ENCODE measurements at places on chromosomes 6 and 20.
A peak's percentile ranks its signal among the peaks of the same experiment; 100 is the strongest.

DNA sequence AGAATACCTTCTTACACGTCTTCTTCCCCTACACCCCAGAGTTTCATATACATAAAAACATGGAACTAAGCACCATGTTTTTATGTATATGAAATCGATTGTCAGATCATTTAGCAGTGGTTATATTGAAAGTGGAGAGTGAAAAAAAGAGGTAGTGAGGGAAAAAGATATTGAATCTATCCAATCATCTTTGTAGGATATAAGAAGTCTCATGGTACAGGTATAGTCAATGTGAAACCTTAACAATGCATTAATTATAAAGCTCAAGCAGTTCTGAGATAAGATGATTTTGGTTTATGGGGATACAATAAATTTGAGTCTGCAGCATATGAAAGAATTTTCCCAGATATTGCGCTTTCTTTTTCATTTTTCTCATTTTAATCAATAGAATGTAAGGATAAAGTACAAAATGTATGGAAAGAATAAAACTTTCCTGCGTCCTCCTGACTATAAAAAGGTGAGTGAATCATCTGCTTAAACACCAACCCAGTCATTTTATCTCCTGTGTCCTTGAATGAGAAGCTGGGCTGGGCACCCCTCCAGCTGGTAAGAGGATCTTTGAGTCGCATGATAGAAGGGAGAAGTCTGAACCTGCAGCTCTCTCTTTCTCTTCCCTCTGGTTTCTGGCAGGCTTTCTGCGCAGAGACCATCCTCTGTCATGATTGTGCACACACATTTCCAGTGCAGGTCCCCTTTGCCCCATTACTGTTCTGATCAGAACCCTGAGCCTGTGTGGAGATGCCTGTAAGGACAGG lies 28.1 kb upstream of the AKIRIN2 start:
- ATAC-seq = no peak

- no peak for ATAC-seq
These were observed 235.5 kb upstream of the KCNQ5 start for GRCh38 chr6:72386324-72386723.

GRCh38 chr6:39341937-39342336 lies 19.4 kb upstream of the KCNK16 start:
- no peak for ATAC-seq

GRCh38 chr6:14194976-14195375 lies 77.4 kb downstream of the CD83 start:
- no peak for ATAC-seq

GRCh38 chr6:149271348-149272340 lies 45.9 kb upstream of the TAB2 start:
- peak; percentile 92 for ATAC-seq

DNA sequence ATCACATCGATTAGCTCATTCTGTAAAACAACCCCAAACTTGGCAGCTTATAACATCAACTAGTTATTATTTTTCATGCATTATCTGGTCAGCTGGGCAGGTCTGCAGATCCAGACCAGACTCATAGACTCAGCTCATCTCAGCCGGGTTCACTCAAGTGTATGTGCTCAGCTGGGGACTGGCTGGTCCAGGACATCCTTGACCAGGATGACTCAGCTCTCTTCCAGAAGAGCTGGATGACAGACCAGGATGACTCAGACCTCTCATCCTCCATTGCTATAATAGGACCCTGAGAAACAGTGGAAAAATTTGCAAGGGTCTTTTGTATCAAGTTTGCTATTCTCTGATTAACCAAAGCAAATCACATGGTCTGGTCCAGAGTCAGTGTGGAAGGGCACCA lies 312.5 kb upstream of the PLCB4 start:
- ATAC-seq = no peak

- no peak for ATAC-seq
These were observed 7.1 kb upstream of the GFRAL start for GRCh38 chr6:55319961-55320695.

- ATAC-seq = no peak
These were observed 54.2 kb upstream of the MLN start for GRCh38 chr6:33857932-33858475.

GRCh38 chr6:41325446-41326066 lies 9.9 kb upstream of the NCR2 start:
- ATAC-seq = no peak

Measured in activated CD4-positive, CD25-positive, alpha-beta regulatory T cell treated with anti-CD3 and anti-CD28 coated beads, Interleukin-2, amount 50 U/mL, for 24 hours (primary cell).